ENCODE measurements at places on chromosomes 12 and 14.

DNA sequence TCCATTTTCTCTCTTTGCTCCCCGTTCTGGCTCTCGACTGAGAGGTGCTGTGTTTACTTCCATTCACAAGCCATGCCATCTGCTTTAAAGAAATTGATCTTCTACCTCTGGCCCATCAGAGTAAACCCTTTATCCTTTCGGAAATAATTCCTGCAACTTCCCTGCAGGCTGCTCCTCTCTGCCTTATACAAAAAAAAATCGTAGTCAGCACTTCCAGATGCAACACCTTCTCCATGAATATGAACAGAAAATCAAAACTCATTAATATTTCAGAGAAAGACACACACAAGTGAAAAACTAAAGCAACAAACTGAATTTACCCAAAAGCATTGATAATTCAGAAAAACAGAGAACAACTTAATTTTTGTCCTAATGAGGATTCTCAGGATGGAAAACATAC lies 127.6 kb upstream of the FSCB start:
- DNase-seq = no peak

GRCh38 chr12:119201789-119202543 lies 23.2 kb downstream of the HSPB8 start:
- no peak for DNase-seq

GRCh38 chr12:32843528-32844095 lies 53.0 kb downstream of the PKP2 start:
- no peak for DNase-seq

GRCh38 chr14:103526914-103527248 lies 2.1 kb upstream of the TRMT61A start:
- DNase-seq = no peak

GRCh38 chr14:65482757-65483438 lies 70.4 kb downstream of the FUT8 start:
- DNase-seq = no peak

- DNase-seq = no peak
These were observed 169.0 kb upstream of the NTF3 start for GRCh38 chr12:5262885-5263284.

DNA sequence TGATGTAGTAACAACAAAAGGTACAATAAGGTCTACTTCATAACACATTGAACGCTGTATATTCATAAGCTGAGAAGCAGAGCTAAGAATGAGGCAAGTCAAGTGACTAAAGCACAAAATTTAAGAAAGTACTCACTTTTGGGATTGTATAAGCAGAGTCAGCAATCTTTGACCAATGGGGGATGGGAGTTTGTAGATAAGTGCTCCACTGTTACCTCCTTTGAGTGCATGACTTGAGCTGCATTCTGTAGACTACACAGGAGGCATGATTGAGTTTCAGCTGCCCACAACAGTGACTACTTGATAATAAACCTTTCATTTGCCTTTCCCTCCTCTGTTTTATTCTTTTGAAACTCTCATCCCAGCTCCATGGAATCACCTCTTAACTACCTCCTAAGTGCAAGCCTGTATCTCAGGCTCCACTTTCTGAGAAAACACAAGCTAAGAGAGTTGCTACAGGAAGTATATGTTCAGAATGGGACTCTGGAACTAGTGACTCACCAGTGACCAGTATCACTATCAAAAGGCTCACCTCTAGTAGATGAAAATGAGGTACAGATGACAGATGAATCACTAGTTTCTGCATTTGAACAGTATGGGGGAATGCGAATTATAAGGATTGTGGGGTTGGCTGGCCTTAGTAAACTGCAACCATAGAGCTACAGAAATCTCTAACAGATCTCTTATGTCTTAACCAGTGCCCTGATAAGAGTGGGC lies 49.2 kb downstream of the SLC35F4 start:
- no peak for DNase-seq

DNA sequence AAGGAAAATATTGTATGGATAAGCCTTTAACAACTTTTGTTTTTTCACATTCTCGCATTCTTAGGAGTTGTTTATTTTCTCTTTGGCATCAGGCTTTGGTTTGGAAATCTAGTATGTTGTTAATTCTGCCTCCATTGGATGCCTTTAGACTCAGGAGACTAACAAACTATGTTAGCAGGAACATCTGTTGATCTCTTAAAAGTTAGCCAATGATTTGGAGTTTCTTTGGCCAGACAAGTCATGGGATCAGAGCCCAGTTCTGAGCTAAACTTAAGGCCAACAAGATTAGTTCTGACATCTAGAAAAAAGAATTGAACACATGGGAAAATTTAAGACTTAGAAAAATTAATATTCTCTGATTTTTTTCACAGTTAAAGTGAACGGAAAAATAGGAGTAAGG lies 35.3 kb upstream of the STRAP start:
- no peak for DNase-seq

DNA sequence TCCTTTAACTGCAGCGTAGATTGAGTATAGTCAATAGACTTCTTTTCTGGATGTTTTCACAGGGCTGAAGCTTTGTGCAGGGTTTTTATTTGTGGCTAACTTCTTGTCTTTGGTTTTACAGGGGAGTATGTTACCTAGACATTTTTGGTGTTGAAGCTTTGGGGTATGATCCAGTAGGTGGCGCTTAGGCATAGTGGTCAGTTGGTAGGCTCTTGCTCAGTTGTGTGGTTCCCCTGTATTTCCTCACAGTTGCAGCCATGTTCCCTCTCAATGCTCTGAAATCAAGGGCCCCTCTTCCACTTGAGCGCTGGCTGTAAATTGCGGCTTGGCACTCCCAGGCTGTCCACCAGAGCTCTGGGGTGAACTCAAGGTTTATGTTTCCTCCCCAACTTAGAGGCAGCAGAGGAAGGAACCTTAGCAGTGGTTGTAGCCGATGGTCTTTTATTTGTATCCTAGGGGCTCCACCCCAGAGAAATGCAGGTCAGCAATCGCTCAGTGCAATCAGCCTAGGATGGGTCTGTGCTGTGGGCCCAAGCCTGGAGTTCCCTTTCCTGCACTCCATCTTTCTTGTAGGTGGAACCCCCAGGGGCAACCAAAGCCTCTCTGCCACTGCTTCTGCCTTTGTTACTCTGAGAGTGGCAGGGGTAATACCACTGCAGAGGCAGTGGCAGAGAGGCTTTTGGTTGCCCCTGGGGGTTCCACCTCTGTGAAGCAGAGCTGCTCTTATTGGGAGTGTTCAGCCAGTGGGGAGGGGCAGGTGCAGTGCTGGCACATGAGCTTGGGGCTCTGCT lies 55.1 kb downstream of the CMAS start:
- no peak for DNase-seq

- DNase-seq = no peak
These were observed 13.1 kb downstream of the KRT85 start for GRCh38 chr12:52354200-52354599.

DNA sequence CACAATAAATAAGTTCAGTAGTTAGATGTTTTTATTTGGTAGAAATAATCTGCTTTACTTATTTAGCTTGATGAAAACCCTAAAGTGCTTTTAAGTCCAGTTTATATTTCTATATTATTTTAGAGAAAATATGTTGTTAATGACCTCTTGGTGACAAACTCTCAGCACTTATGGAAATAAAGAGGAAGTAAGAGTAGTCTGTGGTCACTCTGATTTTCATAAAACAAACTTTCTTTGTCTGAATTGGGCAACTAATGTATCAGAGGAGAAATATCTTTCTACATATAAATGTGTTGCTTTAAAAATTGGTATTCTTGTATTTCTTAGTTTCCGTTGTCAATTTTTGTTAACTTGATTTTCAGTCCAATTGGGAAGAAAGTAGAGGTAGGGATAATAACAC lies 878.9 kb upstream of the SEL1L start:
- no peak for DNase-seq

DNA sequence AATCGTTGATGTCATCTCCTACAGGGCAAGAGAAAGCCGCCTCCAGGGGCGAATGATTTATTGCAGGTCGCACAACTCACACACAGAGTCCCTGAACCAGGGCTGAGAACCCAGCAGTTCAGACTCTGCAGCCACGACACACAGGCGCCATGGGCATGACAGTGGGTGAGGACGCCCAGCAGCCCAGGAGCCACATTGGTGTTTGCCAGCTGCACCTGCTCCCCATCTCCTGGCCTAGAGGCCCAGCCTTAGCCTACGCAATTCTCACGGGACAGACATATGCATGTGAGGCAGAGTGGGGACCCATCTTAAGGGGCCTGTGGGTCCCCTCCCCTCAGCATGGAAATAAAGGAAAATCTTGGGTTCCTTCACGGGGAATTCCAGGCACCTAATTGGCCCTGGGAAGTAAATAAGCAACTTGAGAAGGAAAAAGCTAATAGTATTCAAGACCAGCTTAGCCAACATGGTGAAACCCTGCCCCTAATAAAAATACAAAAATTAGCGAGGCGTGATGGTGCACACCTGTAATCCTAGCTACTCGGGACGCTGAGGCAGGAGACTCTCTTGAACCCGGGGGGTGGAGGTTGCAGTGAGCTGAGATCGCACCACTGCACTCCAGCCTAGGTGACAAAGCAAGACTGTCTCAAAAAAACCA lies 69.3 kb downstream of the RIMBP2 start:
- DNase-seq = no peak

DNA sequence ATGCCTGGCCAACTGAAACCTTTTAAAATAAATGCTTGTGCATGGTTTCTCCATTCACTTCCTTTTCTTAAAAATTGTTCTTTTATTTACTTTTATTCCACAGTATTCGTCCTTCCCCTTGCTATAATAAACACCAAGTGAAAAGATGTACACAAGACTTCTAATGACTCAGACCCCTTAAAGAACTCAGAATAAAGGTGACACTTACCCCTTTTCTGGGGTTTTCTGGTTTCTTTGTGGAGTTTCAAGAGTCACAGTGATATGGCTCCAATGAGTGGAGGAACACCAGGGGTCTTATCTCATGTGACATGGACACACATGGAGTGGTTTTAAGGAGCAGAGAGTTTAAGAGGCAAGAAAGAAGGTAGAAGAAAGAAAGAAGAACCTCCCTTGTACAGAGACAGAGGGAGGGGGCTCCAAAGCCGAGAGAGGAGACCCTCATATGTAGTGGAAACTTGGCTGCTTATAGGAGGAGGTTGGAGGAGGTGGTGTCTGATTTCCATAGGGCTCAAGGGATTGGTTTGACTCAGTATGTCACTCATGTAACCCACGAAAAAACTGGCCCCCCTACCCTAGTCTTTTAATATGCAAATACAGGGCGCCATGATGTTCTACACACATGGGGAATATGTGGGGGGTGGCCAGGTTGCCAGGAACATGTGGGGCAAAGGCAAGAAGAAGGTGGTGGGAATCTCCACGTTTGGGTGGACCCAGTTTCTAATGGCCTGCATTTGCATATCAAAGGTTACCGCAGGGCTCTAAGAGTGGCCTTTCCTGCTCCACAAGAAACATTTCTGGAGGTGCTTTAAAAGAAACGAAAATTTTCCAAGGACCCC lies 22.1 kb upstream of the CD69 start:
- DNase-seq = no peak

DNA sequence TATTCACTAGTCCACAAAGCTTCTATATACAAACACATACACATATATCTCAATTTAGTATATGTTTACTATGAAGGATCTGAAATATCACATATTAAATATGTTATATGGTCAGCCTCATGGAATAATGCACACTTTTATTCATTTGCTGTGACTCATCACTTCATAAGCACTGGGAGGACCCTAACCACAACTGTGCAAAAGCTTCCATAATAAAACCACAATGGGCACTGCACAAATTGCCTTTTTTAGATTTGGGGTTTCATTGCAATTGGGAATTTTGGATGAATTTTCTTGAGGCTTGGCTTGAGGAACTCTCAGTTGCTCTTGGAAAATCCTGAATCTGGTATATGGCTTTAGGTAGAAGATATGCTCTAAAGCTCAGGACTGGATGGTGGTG lies 399.4 kb downstream of the C12orf75 start:
- no peak for DNase-seq

DNA sequence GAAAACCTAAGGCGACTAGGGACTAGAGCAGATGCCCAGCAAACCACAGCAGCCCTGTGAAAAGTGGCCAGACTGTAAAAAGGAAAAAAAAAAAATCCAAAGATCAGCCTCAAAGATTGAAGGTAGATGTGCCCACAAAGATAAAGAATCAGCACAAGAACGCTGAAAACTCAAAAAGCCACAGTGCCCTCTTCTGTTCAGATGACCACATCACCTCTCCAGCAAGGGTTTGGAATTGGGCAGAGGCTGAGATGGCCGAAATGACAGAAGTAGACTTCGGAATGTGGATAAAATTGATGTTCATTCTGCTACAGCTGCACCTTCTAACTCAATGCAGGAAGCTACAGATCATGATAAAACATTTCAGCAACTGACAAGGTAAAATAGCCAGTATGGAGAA lies 154.4 kb downstream of the GPHN start:
- DNase-seq = no peak

DNA sequence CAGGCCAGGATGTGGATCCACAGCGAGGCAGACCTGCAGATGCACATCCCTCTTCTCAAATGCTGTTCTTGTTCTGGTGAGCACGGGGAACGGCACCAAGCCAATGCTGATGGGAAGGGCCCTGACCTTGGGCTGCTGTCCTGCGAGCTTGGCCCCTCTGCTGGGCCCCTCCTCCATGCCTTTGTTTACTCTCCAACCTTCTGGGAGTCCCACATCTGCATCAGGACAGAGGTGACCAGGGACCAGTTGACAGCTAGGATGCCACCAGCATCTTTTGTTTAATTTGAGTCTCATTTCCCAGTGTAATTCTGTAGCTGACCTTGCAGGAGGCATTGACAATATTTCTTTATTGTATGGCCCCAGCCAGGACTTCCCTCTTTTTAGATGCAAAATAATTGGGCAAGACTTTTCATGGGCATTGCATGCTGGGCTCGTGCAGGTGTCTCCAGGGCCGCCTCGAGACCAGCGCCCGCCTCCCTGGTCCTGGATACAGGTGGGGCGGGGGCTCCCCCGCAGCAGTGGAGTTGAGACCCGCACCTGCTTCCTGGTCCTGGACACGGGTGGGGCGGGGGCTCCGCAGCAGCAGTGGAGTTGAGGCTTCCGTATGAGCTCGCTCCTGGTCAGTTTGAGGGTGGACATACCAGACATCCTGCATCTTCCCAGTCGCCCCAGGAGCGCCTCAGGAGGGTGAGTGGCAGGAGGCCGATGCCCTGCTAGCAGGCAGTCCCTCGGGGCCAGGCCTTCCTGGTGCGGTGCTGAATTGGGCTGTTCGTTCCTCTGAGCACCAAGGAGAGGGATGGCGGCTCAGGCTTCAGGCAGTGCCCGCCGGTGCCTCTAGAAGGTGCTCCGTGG lies 11.4 kb downstream of the PACS2 start:
- no peak for DNase-seq

GRCh38 chr12:105107494-105108371 lies at the start of gene WASHC4:
Gene WASHC4 (plus strand): TSS chr12:105107731. CDS start chr12:105107801, 70 bp downstream.
- peak; percentile 87 for DNase-seq

Data from NCI-H1048 (cell line).